Activated CD4-positive, alpha-beta T cell treated with anti-CD3 and anti-CD28 coated beads for 1 hour (primary cell): ENCODE measurements at places on chromosomes 4 and X.

DNA sequence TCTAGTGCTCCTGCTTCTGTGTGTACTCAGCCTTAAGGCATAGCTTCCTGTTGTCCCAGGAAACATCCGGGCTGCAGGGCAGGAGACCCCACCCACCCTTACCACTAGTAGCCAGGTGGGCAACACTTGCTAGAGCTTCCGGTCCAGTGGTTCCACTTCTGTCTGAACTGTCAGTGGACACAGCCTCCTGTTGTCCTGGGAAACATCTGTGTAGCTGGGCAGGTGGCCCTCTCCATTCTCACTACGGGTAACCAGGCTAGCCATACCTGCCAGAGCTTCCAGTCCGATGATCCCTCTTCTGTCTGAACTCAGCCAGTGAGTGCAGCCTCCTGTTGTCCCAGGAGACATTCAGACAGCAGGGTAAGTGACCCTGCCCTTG lies 372.2 kb downstream of the INPP4B start:
- DNase-seq = no peak

DNA sequence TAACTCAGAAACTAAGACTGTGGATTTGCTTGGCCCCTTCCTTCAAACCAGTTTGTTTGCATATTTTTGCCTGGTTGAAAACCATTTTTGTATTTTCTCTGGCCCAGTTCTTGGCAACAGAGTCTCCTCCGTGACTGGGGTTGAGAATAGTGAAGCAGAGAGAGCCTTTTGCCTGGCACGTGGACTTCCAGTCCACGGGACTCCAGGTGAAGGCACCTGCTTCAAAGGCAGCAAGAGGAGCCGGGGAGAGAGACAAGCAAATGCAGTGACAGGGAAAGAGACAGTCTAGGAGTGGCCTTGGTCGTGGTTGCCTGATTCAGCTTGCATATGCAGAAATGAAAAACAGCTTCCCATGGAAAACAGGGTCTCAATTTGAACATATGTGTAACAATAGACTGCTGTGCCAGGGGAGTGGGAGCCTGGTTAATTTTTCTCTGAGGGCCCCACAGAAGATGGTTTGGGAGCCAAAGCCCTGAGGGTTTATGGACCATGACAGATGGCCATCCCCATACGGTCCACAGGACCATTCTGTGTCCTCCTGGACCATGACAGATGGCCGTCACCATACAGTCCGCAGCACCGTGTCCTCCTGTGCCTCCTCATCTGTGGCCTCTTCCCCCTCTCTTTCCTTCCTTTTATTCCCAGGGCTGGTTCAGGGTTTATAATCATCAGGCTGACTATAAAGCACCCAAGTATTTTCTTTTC lies 272.2 kb upstream of the RASGEF1B start:
- no peak for DNase-seq

GRCh38 chr4:176186067-176186466 lies 9.3 kb downstream of the SPATA4 start:
- no peak for DNase-seq

- no peak for DNase-seq
These were observed 116.5 kb upstream of the NDST4 start for GRCh38 chr4:115229873-115230272.

- no peak for DNase-seq
These were observed 472.3 kb downstream of the PDHA2 start for GRCh38 chr4:96312046-96312685.

DNA sequence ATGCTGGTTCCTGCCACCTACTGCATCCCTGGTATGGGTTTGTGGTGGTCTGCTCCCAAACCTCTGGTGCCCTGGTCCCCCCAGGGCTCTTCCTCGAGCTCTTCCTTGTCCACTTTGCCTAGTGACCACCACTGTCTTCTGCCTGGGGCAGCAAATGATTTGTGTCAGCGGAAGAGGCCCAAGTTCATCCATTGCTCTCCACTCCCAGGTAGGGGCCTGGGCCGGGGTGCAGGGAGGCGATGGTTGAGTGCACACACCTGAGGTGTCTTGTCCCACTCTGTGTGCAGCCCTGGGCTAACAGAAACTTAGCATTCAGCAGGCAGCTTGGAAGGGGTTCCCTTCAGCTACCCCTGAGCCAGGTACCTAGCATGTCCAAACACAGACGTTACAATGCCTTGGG lies 75.6 kb upstream of the SOX3 start:
- no peak for DNase-seq

GRCh38 chrX:153407736-153408135 lies 3.5 kb upstream of the ZFP92 start:
- DNase-seq = no peak

GRCh38 chr4:56612282-56612681 lies 68.8 kb downstream of the HOPX start:
- DNase-seq = no peak

DNA sequence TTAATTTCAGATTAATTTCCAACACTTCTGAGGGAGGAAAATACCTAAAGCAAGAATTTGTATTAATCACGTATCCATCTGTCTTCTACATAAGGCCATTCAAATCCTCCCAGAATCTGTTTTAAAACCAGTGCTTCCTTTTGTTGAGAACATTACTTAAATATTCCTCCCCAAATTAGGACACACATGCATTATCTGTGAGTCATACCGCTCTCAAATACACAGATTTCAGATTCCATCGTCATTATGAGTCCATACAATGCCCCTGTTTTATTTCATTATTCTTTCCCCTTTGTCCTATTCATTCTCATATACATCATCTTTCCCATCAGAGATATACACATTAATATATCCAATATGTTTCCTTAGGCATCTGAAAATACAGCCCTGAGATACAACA lies 57.3 kb upstream of the PRSS12 start:
- DNase-seq = no peak

DNA sequence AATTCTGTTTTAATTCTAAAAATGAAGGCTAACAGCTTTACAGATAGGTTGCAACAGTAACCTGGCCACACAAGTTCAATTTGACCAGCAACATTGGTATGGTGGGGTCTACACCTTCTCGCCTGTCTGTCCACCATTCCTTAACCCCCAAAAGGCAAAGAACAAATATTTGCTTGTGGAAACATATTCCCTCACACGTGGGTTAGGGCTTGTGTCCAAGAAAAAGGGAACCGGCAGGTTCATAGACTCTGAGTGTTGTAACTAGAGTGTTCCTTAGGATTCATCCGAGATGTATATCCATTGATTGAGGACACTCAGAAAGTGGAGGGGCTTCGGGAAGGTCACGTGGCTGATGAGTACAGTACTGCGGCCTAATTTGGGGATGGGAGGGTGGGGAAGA lies 54.1 kb downstream of the C4orf51 start:
- DNase-seq = no peak

- DNase-seq = no peak
These were observed 8.2 kb downstream of the DCAF8L2 start for GRCh38 chrX:27598312-27598711.

GRCh38 chrX:130136961-130137360 lies 26.7 kb upstream of the ELF4 start:
- no peak for DNase-seq

DNA sequence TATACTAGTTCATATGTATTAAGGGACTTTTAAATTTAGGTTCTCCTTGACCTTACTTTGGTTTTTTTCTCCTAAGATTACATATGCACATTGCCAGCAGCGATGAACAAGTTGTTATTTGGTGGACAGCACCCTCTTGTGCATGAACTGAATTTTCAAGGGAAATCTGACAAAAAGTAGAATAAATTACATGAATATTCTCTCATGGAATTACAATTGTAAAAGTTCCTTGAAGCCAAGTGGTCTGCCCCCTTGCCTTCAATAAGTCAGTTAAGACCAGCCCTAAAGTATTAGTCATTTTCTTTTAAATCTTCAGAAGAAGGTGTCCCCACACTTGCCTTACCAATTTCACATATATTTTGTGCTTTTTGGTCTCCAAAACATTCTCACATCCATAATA lies 30.7 kb upstream of the SMARCA5 start:
- DNase-seq = no peak

DNA sequence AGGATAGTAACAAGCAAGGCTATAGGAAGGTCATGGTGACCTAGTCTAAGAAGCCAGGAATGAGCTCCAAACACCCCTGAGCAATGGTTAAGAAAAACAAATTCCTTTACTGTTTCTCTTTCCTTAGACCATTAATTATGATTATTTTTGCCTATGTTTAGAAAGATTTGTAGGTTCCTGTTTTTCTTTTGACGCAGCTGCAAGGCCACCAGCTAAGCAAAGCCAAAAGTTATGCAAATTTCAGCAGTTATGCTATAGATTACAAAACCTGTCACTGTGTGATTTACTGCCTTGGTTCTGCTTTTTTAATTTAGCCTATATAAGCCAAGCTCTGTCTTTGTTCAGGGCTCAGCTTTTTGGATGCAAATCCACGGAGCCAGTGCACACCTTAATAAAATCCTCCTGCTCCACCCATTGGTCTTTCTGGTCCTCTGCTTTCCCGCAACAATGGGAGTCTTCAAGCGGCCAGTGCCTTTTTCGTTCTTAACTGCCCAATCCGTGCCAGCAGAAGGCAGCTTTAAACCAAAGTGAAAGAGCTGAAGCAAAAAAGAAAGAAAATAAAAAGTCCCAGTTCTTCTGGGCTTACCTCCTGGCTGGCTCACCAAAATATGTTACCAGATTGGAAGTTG lies 1.4 kb upstream of the CEP135 start:
- DNase-seq = no peak

DNA sequence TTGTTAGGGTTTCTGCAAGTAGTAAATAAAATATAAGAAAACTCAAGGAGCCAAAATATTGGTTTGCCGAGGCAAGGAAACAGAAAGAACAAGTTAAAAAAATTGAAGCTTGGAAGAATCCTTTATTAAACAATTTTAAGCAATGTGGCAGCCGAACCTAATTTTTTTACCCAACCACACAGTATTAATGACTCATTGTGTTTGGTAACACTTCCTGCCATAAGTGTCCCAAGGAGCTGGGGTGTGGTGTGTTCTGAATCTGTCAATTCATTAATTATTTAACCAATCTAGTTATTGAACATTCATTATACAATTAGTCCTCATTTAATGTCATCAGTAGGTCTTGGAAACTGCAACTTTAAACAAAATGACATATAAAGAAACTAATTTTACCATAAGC lies 19.3 kb upstream of the CPE start:
- no peak for DNase-seq

GRCh38 chrX:14690553-14690952 lies 161.2 kb downstream of the GLRA2 start:
- DNase-seq = no peak

DNA sequence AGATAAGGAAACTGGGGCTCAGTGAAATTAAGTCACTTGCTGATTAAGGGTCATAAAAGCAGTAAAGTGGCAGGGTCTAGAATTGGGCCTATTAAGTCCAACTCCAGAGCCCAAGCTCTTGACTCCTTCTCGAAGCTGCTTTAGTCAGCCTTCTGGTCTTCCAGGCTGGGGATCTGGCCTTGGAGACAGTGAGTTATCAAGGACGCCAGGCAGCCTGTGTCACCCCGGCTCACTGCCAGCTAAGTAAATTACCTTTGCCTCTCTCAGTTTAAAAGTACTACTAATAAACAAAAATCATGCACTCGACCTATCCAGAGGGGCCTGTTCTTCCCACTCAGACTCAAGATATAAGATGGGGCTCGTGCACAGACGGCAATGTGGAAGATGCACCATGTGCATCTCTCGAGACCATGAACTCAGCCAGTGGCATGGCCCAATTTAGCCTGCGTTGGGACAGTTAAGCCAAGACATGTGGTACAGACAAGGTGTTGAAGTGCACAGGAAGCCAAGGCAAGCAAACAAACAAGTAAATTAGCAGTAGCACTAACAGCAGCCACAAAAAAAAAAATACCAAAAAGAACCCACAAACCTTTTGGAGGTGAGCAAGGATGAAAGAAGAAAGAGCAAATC lies 62.0 kb upstream of the MAP3K15 start:
- no peak for DNase-seq

- DNase-seq = no peak
These were observed 869.5 kb upstream of the EPHA5 start for GRCh38 chr4:66539745-66540144.

GRCh38 chrX:53294024-53294648 lies 12.8 kb upstream of the IQSEC2 start:
- DNase-seq = no peak

DNA sequence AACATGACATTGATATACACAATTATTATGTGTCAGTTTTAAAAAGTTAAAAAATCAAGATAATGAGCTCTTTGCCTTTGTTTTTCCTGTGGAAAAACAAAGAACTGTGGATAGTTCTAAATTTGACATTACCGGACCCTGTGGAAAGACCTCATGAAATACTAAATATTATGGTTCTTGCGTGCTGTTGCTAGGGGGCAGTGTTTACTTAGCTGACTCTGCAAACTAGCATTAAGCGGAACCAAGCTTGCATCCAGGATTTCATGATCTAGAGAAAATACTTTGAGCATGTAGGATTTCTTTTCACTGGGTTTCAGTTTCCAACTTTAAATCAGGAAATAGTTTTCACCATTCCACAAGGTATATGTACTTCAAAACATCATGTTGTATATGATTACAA lies 33.6 kb downstream of the CLCN4 start:
- DNase-seq = no peak

DNA sequence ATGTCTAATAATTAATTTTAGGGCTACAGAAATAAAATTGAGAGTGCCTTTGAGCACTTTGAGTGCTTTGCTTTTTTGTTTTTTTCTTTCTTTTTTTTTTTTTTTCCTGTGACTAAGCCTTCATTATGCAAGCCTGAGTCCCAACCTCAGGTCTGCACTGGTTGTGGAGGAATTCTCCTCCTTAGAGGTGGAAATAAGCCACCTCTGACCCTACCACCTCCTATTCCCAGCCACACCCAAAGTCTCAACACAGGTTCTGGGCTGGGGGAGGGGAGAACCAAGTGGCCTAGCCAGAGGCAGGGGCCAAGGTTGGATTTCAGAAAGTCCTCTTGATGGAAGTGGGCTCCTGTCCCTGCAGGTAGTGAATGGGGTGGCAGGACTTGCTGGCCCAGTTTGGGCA lies 180.2 kb downstream of the ARAP2 start:
- no peak for DNase-seq
